T-helper 2 cell treated with Interferon-gamma antibody and Interleukin-4, amounts not matched to agents 5 μg/mL and 100 μg/mL, for 36 hours (primary cell): ENCODE measurements at places on chromosomes 16 and 17.

GRCh38 chr16:51150888-51151320 lies at the start of gene SALL1:
Gene SALL1 (minus strand): TSS chr16:51151270. CDS start chr16:51151241, 29 bp downstream.
- no peak for DNase-seq

GRCh38 chr16:46573008-46573833 lies 48.0 kb downstream of the SHCBP1 start:
- DNase-seq, result no peak

DNA sequence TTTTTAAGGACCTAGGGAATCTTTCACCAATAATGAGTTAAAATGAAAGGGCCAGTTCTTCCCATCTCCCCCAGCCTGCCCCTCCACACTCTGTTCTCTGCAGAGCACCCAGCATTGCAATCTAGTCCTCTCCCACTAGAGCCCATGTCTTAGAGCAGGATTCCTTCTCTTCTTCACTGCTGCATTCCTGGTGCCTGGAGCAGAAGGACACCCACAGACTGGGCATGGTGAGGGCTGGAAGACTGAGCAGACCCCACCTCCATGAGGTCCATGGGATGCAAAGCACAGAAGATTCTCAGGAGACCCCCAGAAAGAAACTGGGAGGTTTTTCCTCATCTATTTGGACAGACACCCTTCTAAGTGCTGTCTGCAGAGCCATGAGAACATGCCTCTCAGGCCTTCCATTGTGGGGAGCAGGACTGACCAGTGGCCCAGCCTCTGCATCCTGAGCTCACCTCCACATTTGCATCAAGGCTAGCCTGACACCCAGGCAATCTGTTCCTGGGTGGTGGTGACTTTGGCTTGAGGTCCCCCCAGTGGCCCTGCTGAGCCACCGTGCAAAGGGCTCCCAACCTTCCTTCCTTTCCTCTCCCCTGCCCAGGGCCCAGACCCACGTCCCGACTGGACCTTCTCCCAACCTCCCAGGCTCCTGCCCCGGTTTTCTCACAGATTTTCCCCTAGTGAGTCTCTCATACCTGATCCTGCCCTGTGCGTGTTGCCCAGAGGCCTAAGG lies 74.2 kb upstream of the ZNF469 start:
- no peak for DNase-seq

- DNase-seq, result no peak
Observed at GRCh38 chr17:48527547-48527932, 3.3 kb downstream of the HOXB1 start.

GRCh38 chr17:67180275-67180674 lies 64.7 kb downstream of the HELZ start:
- DNase-seq, result no peak

- no peak for DNase-seq
Observed at GRCh38 chr17:68775318-68775717, 174.2 kb upstream of the FAM20A start.
